PC-9 (cell line): ENCODE measurements at places on chromosomes 1 and 21.

DNA sequence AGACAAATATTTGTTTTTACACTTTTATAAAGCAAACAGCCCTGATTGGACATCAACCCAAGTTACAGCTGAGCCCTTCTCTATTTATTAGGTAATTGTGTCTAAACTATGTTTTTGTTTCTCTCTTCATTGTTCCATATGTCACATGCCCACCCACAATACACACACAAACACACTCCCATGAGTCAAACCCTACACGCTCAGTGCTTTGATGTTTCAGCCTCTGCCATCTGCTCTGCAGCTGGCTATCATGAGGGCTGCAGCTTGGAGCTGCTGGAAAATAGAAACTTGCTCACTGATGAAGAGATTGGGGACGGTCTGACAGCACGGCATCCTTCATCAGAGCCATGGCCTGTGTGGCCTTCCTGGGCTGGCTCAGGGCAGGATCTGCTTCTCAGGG, 41.7 kb downstream of the PSMG1 start:
- no peaks in the 10 kb centered on the region for H3K4me1 ChIP-seq
- no peak overlapping the region for H3K4me3 ChIP-seq
- DNase-seq: no peak

- DNase-seq: no peak
- H3K4me1 ChIP-seq: peaks cover 23% of the 10 kb centered on the region
- no peaks in the 10 kb centered on the region for H3K36me3 ChIP-seq
- no peak overlapping the region for H3K27ac ChIP-seq
- no peaks in the 10 kb centered on the region for H3K27me3 ChIP-seq
These were observed 82.6 kb upstream of the EDEM3 start for GRCh38 chr1:184836934-184837895.

DNA sequence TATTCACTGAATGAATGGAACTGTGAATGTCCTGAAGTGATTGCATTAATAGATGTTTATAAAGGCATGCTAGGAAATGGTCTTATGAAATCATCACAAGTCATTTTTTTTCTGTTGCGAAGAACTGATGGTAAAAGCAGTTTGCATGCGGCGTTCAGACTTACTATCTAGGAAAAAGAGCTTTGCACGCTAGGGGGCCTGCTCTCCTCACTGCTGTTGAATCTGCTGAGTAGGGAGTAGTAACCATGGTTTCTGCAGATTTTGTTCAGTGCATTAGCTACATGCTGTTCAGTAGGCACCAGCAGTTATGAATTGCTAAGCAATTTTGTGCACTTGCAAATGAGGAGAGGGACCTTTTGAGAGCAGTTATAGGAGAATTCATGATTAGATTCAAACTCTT, 57.9 kb downstream of the CENPF start:
- no peaks in the 10 kb centered on the region for H3K4me1 ChIP-seq
- no peak overlapping the region for H3K4me3 ChIP-seq
- no peak overlapping the region for H3K27ac ChIP-seq
- DNase-seq: no peak

GRCh38 chr1:114758256-114758832, 560 bp upstream of the CSDE1 start:
- peaks cover 34% of the 10 kb centered on the region for H3K4me1 ChIP-seq
- H3K4me3 ChIP-seq: peak overlapping the region; percentile 79
- H3K36me3 ChIP-seq: peaks cover 19% of the 10 kb centered on the region
- no peaks in the 10 kb centered on the region for H3K27me3 ChIP-seq
- H3K27ac ChIP-seq: peak overlapping the region; percentile 87

DNA sequence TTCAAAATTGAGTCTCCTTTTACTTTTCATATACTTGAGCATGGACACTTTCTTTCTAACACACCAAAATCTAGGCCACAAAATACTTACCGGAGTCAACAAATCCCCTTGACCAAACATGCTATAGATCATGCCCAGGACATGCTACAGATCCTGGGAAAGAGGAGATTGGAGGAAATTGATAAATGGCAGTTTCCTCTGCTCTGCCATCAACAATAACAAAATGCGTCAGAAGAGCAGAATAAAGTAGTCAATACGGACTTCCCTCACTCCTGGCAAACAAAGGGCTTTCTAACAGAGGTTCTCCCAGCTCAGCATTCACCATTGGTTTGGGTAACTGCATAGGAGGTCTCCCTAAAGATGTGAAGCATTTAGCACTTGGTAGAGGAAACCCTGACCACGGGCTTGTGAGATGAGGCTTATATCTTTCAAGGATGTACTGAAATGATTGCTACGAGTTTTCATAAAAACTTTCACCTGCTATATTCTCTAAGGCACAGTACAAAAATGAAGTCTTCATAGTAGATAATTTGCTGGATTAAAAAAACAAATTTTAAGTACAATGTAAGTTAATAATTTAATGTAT, 283.8 kb upstream of the RUNX1 start:
- no peaks in the 10 kb centered on the region for H3K36me3 ChIP-seq
- H3K4me1 ChIP-seq: no peaks in the 10 kb centered on the region
- H3K27me3 ChIP-seq: no peaks in the 10 kb centered on the region

GRCh38 chr1:100380635-100381034, 28.3 kb downstream of the CDC14A start:
- H3K27me3 ChIP-seq: no peaks in the 10 kb centered on the region
- no peak overlapping the region for H3K4me3 ChIP-seq
- no peaks in the 10 kb centered on the region for H3K4me1 ChIP-seq
- DNase-seq: no peak

- no peak overlapping the region for H3K4me3 ChIP-seq
- DNase-seq: no peak
- H3K36me3 ChIP-seq: no peaks in the 10 kb centered on the region
- H3K27ac ChIP-seq: no peak overlapping the region
- H3K27me3 ChIP-seq: no peaks in the 10 kb centered on the region
These were observed 45.4 kb upstream of the DIP2A start for GRCh38 chr21:46413365-46413696.

DNA sequence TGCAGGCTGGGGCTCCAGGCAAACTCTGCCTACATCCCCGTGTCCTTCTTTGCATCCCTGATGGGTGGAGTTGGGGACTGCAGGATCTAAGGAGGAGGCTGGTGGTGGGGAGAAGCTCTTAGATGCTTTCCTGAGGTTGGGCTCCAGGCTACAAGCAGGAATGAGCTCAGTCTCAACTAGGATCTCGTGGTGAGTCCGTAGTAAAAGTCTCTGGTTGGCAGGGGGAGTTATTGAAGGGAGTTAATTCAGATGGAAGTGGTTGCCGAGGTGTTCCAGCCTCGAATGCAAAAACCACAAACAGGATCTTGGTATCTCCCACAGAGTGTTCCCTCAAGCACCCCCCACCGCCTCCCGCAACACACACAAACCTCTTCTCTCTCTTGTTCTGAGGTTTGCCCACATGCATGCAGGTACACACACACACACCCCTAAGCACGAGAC, 35.0 kb downstream of the TMCC2 start:
- no peaks in the 10 kb centered on the region for H3K27me3 ChIP-seq
- no peak overlapping the region for H3K27ac ChIP-seq
- no peak overlapping the region for H3K4me3 ChIP-seq
- 0 out of 2 replicates have a peak, but pooled peaks cover 5% of the 10 kb centered on the region for H3K4me1 ChIP-seq

DNA sequence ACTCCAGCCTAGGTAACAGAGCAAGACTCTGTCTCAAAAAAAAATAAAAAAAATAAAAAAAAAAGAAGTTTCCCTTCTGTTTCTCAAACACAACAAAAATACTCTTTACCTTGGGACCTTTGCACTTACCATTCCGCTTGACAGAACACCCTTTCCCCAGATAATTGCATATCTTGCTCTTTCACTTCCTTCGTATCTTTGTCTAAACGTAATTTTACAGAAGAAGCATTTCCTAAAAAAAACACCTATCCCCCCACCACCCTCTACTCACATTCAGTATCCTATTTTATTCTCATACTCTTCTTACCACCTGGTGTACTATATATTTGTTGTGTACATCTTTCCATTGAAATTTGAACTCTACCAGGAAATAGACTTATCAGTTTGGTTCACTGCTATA, 32.7 kb downstream of the ASH1L start:
- H3K36me3 ChIP-seq: no peaks in the 10 kb centered on the region
- no peaks in the 10 kb centered on the region for H3K27me3 ChIP-seq
- no peak overlapping the region for H3K27ac ChIP-seq
- no peak for DNase-seq
- H3K4me3 ChIP-seq: no peak overlapping the region

DNA sequence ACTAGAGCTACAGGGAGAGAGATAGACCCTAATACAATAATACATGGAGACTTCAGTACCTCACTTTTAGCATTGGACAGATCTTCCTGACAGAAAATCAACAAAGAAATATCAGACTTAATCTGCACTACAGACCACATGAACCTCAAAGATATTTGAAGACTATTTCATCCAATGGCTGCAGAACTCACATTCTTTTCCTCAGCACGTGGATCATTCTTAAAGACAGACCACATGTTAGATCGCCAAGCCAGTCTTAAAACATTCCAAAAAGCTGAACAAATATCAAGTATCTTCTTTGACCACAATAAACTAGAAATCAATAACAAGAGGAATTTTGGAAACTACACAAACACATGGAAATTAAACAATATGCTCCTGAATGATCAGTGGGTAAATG, 576.0 kb downstream of the KIF26B start:
- no peak overlapping the region for H3K27ac ChIP-seq
- no peaks in the 10 kb centered on the region for H3K27me3 ChIP-seq
- DNase-seq: no peak
- H3K36me3 ChIP-seq: no peaks in the 10 kb centered on the region
- H3K4me3 ChIP-seq: no peak overlapping the region

DNA sequence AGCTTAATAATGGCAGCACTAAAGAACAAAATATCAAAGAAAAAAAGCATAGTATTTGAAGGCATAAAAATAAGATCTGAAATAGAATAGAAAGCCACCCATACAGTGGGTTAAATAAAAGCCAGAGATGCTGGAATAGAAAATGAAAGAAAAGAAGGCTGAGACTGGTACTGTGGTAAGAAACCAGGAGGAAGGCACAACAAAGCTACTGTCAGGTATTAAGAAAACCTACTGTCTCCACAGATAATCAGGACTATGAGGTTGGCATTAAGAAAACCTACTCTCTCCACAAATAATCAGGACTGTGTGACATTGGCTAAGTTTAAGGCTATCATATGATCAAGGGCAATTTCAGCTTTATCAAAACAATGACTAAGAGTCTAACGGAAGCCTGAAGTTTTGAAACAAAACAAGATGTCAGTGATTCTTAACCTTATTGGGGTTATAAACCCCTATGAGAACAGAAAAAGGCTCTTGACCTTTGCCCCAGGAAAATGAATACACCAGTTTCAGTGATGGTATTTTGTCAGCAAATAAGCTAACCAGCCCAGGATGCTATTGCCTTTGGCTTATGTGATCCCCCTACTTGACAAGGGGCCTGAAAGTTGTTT, 24.4 kb downstream of the MCOLN2 start:
- no peaks in the 10 kb centered on the region for H3K36me3 ChIP-seq
- no peak overlapping the region for H3K4me3 ChIP-seq
- DNase-seq: no peak
- no peaks in the 10 kb centered on the region for H3K27me3 ChIP-seq

- peak overlapping the region; percentile 27; the same call in 1 of the 2 replicates for H3K27ac ChIP-seq
- no peak overlapping the region for H3K4me3 ChIP-seq
- DNase-seq: peak; percentile 18
- no peaks in the 10 kb centered on the region for H3K27me3 ChIP-seq
- no peaks in the 10 kb centered on the region for H3K36me3 ChIP-seq
- H3K4me1 ChIP-seq: peaks cover 37% of the 10 kb centered on the region
These were observed 55.0 kb downstream of the S1PR1 start for GRCh38 chr1:101291562-101292380.

GRCh38 chr1:38527373-38527966, 332.1 kb downstream of the RRAGC start:
- DNase-seq: no peak
- no peaks in the 10 kb centered on the region for H3K4me1 ChIP-seq
- no peaks in the 10 kb centered on the region for H3K36me3 ChIP-seq

DNA sequence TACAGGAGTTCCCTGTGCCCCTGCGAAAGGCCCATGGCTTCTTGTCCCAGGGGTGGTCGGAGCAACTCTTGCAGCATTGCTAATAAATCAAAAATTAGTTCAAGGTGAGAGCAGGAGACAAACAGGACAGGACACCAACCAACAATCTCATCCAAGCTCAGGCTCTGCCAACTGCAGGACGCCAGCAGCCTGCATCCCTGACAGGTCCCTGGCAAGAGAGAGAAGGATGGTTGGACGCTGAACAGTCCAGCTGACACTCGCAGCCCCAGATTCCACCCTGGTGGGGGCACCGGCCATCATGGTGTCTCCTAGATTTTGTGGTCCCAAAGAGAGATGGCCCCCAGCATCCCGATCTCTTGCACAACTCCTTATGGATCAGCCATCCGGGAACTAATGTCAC, 142.1 kb upstream of the VAMP3 start:
- no peak for DNase-seq
- no peak overlapping the region for H3K27ac ChIP-seq
- no peak overlapping the region for H3K4me3 ChIP-seq

GRCh38 chr21:37393786-37394185, 27.2 kb downstream of the DYRK1A start:
- no peaks in the 10 kb centered on the region for H3K4me1 ChIP-seq
- H3K27me3 ChIP-seq: no peaks in the 10 kb centered on the region
- no peak overlapping the region for H3K27ac ChIP-seq
- no peak overlapping the region for H3K4me3 ChIP-seq
- H3K36me3 ChIP-seq: no peaks in the 10 kb centered on the region

GRCh38 chr1:53057127-53057526, 4.9 kb upstream of the PODN start:
- no peaks in the 10 kb centered on the region for H3K27me3 ChIP-seq
- H3K4me3 ChIP-seq: no peak overlapping the region
- no peak for DNase-seq
- no peaks in the 10 kb centered on the region for H3K4me1 ChIP-seq
- H3K36me3 ChIP-seq: no peaks in the 10 kb centered on the region

- H3K27ac ChIP-seq: no peak overlapping the region
- peaks cover 23% of the 10 kb centered on the region for H3K4me1 ChIP-seq
- no peak for DNase-seq
- H3K4me3 ChIP-seq: no peak overlapping the region
These were observed 4.7 kb upstream of the TFF1 start for GRCh38 chr21:42370894-42371654.

DNA sequence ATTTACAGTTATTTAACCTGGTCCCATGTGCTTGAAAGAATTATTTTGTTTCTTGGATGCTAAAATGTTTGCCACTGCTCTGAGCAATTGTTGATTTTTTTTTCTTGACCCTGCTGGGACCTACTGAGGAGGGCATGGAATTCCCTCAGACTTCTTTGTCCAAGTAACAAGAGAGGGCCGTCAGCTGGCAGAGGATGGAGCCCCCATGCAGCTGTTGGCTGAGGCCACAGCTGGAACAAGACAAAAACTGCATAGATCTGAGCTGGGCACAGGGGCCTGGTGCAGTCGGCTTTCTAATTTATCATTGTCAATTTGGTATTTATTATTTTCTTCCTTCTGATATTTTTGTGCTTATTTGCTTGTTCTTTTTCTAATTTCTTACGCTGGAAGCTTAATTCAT, 39.6 kb upstream of the ABCG1 start:
- H3K4me1 ChIP-seq: no peaks in the 10 kb centered on the region
- H3K36me3 ChIP-seq: no peaks in the 10 kb centered on the region
- H3K27ac ChIP-seq: no peak overlapping the region
- no peaks in the 10 kb centered on the region for H3K27me3 ChIP-seq
- DNase-seq: no peak

GRCh38 chr21:21101911-21102310, 103.7 kb downstream of the NCAM2 start:
- DNase-seq: no peak
- no peaks in the 10 kb centered on the region for H3K36me3 ChIP-seq
- H3K27me3 ChIP-seq: no peaks in the 10 kb centered on the region
- no peak overlapping the region for H3K27ac ChIP-seq
